ENCODE measurements at places on chromosomes 7 and 10. TPM values are rescaled to one million over a fixed set of nuclear protein-coding genes. Genes with fewer than 3 reads are reported as not detected.

The C10orf105 gene
- total RNA-seq, result not detected

The PLA2G12B gene
- not detected for total RNA-seq

The MEOX2 gene
- not detected for total RNA-seq

The PRLHR gene
- total RNA-seq, result not detected

The RAB18 gene
- total RNA-seq, result 91.5 TPM

The SLC26A5 gene
- not detected for total RNA-seq

The CD36 gene
- 0.06 TPM for total RNA-seq
